ENCODE measurements at places on chromosomes 2 and 18. TPM values are rescaled to one million over a fixed set of nuclear protein-coding genes. Genes with fewer than 3 reads are reported as not detected.

CRACDL gene
- total RNA-seq, result not detected

FER1L5 gene
- 0.10 TPM for total RNA-seq

ANKZF1 gene
- total RNA-seq, result 30.6 TPM

IL36RN gene
- total RNA-seq, result not detected

NEDD4L gene
- total RNA-seq, result 13.0 TPM

All from cardiac ventricle fibroblast (primary cell).